ENCODE measurements at places on chromosomes 4 and X.

- no peak for DNase-seq
Observed at GRCh38 chrX:75061701-75062100, 94.4 kb downstream of the ABCB7 start.

- no peak for DNase-seq
Observed at GRCh38 chrX:11193035-11193469, 81.9 kb downstream of the HCCS start.

DNA sequence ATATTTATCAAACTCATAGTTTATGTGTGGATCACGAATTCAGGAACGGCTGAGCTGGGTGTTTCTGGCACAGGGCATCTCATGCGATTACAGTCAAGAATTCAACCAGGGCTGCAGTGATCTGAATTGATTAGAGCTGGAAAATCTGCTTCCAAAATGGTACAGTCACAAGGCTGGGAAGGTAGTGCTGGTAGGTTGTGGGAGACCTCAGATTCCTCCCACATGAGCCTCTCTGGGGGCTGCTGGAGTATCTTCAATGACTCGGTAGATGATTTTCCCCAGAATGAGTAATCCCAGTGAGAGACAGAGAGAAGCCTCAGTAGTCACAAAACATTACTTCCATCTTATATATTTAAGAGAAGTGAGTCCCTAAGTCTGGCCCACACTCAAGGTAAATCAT is 36.2 kb upstream of the PRDX4 start:
- DNase-seq, result no peak

- DNase-seq, result no peak
Observed at GRCh38 chrX:24117258-24117657, 32.3 kb upstream of the ZFX start.

DNA sequence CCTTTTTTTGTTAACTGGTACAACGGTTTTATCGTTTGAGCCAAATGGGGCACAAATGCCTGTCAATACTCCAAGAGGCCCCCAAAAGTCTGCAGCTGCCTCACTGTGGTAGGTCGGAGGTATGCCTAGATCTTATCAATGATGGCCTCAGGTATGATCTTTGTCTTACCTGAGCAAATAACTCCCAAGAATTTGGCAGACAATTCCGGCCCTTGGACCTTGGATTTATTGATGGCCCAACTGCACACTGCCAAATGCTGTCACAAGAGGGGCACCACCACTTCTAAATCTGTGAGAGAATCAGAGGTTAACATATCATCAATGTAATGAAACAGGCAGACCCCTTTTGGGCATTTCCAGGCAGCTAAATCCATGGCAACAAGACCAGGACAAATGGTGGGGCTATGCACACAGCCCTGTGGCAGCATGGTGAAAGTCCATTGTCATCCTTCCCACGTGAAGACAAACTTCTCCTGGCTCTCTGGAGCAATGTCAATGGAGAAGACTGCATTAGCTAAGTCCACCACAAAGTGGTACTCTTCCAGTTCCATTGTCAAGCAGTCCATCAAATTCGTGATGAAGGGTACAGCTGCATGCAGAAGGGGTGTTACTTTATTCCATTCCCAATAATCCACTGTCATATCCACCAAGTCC is 28.6 kb downstream of the CXCL13 start:
- DNase-seq, result no peak
